NCI-H2081 (cell line): ENCODE measurements at places on chromosomes 2 and 18.
A peak's percentile ranks its signal among the peaks of the same experiment; 100 is the strongest.

DNA sequence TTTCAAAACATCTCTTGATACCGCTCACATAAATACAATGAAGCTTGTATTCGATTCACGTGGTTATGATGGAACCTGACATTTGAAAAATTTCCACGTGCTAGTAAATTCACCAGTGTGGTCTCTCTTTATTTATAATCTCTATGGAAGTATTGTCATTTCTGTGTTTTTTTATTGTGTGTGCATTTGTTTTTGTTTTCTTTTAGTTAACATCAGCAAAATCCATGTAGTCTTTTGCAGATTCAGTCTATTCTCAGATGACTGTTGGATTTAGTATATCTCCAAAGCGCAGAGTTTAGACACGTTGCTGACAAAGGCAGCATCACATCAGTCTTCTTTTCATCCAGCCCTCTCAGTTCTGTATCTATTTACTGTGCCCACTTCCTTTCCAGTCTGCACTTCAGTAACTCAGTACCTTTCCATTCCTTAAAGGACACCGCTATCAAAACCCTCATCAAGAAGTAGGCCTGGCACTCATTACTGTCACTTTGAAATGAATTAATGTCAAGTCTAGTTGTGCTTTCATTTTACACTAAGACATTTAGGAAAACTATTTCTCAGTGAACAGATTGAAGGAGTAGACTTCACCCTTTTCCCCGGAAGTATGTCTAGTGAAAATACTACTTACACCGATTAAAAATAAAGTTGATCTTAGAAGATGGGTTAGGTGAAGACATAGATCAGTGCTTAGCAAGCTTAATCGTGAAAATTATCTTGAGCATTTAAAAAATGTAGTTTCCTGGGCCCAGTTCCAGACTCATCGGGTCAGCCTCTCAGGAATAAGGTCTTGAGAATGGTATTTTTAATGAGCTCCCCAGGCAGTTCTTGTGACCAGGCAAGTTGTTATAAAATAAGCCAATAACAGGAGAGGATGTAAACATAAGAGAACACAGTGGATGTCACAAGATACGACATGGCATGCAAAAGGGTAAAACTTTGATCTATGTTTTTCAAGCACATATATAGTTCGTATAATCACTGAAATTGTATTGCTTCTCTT lies 506.8 kb upstream of the ZEB2 start:
- no peak for DNase-seq

GRCh38 chr18:6650747-6651146 lies 78.8 kb upstream of the ARHGAP28 start:
- DNase-seq: no peak

DNA sequence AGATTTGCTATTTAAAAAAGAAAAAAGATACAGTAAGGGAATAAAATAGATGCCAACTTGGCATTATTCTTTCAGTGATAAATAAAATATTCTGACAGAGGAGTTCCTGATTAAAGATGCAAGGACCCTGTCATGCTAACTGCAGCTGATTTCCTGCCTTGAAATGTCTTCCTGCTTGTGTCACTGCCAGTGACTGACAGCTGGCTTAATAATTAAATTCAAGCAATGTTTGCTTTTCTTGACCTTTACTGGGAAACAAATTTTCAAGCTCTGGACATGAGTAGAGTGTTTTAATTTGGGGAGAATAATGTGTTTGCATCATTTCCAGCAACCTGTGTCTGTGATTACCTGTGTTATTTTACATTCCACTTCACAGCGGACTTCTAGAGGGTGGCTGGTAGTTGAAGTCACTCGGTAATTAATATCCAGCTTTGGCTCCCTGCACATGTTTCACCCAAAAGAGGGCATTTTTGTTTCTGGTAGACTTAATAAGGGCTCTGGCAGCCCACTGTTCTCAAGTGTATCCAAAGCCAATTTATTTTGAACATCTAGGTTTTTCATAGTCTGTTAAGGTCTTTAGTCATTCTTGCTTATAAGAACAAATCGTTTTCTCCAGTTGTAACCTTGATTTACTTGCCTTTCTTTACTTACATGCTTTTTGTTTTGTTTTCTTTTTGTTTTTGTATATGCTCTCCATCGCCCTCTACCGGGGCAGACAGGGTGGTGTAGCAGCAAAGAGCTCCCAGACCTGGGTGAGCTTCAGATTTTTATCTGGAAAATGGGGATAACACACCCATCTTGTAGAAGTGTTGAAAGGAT lies 48.5 kb upstream of the PROKR1 start:
- peak; percentile 8 for DNase-seq

DNA sequence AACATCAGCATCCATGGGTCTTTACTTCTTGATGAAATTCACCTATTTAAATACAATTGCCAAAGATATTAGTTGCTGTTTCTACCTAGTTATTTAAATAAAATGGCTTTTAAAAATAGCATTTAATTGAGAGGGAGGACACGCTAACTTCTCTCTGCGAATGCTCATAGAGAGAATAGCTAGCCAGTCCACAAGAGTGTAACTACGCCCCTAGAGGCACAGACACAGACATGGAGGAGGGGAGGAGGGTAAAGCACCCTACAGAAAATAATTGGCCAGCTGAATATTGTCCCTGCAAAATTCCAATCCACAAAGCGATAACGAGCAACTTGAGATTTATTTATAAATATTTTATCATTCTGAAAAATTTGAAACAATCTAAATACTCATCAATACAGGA lies 97.0 kb upstream of the PAPOLG start:
- DNase-seq: no peak

DNA sequence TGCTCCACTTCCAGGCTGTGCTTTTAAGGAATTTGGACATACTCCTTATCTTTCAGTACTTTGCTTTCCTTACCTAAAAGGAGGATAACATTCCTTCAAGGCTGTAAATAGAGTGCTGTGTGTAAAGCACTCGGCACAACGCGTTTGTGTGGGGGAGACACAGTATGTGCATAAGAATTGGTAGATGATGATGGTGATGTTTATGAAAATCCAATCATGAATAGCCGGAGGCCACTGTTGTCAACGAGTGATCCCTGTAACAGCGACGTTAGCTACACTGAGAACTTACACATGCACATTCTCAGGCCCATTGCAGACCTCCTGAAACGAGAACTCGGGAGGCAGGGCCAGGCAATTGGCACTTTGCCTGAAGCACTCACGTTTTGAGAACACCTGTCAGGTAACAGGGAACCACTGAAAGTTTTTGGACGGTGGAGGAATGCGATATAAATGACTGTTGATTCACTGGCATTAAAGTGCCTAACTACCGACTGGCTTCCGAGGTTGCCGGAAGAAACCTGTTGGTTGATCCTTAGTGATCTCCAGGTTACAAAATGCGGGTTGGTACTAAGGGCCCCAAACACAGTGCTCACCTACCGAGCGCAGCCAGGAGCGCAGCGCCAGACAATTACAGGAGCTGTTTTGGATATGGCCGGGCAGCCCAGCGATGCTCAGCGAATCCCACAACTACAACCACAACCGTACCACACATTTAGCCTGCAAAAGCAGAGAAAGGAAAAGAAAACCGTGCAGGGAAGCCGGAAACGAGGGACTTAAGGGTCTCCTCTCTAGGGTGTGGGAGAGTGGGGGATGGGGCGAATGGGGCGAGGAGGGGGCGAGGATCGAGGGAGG lies 1.0 kb upstream of the MAP4K4 start:
- peak; percentile 23 for DNase-seq

GRCh38 chr2:133333181-133333580 lies 235.1 kb downstream of the NCKAP5 start:
- no peak for DNase-seq

GRCh38 chr2:187991389-187991788 lies 300.3 kb upstream of the GULP1 start:
- no peak for DNase-seq

DNA sequence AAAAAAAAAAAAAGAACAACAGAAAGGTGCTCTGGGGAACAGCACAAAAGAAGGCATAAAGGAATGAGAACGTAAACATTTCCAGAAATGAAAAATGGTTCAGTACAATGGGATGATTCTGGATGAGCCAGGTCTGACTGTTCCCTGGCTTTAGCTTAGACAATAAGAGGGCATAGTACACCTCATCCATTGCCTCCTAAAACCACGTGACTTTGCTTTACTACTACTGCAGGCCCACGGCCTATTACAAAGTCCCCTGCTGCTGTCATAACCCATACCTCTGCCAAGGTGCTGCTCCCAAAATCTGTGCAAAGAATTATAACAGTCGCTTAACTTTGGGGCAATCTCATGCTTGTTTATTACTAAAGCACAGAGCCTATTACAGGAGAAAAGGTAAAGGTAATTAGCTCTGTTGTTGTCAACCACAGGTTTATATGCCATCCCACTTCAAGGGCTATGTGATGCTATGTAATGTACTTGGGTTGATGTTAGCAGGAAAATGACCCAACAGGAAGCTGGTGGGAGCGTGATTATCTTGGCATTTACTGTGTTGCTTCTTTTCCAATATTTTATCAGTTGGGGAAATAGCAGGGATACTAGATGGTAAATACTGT lies 26.8 kb downstream of the STK17B start:
- DNase-seq: no peak

DNA sequence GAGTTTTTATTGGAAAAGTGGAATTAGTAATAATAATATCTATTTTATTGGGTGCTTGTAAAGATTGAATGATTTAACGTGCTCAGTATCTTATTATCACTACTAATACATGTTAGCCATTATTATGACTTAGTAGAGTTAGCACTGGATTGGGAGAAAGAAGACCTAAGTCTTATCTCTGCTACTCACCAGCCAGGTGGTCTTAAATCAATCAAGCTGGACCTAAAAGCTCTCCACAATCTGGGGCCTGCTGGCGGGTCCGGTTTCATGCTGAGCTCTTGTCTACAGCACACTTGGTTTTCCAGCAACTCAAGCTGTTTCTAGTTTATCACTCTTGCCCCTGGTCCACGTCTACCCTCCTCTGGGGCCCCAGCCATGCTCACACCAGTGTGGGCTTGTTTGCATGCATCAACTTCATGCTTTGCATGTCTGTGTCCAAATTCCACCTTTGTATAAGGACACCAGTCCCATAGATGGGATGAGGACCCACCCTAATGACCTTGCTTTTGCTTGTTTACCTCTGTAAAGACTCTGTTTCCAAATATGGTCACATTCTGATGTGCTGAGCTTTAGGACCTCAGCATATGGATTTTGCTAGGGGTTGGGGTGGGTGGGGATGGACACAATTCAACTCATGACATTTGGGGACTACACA lies 363.1 kb downstream of the LPIN1 start:
- no peak for DNase-seq

DNA sequence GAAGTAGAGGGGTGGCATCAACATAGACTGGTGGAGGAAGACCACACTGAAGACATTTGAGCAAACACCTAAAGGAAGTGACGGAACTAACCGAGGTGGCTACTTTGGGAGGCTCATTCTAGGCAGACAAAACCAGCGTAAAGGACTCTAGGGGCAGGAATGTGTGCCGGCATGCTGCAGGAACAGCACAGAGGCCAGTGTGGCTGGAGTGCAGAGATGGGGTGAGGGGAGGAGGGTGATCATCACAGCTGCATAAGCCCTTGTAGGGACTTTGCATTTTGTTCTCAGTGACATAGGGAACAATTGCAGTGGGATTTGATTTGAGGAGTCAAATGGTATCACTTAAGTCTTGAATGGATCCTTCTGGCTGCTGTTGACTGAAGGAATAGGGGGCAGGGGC lies 253.5 kb downstream of the NCKAP5 start:
- DNase-seq: no peak

- peak; percentile 13 for DNase-seq
These were observed 77.5 kb upstream of the GLI2 start for GRCh38 chr2:120658042-120658769.

- no peak for DNase-seq
These were observed 144.2 kb downstream of the WDR7 start for GRCh38 chr18:56795381-56795780.

DNA sequence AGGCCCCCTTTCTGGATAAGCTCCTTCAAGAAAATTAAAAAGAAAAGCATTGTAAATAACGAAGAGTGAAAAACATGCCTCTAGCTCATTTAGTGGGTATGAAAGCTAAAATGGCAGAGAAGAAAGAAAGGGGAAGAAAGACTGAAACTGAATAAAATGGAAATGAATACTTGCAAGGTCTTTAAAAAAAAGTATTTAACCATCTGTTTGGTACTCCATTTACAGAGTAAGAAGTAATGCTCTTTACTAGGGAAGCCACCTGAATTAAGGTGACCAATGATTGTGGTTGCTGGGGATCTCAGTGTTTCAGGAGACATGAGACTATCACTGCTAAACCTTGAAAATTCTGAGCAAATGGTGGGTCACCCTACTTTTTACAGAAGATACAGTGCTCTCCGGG lies 17.7 kb upstream of the ARL5A start:
- no peak for DNase-seq

GRCh38 chr2:195842932-195843331 lies 185.9 kb downstream of the SLC39A10 start:
- DNase-seq: no peak

DNA sequence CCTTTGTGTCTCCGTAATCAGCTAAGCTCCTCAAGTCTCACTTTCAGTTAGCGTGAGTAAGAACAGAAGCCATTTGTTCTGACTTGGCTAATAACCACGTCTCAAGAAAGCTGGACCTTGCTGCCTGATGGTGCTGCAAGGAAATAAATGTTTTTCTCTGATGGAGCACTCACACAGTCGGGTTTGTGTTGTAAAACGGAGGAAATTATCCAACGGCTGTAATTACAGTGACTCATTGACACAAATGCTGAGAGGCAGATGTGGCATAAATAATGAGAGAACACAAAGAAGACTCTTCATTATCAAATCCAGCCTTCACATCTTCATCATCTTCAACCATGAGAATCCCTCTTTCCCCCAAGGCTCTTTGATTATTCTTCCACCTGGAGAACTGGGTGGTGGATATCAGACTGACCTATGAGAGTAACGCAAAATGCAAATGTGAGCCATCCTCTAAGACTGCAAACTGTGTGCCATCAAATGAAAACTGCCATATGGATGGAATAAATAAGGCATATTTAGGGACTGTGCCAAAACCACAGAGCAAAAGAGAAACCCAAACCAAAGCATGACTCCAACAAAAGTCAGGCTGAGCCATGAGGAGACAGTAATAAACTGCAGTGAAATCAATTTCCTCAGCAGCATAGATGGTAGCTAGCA lies 252.6 kb downstream of the RND3 start:
- peak; percentile 64 for DNase-seq

DNA sequence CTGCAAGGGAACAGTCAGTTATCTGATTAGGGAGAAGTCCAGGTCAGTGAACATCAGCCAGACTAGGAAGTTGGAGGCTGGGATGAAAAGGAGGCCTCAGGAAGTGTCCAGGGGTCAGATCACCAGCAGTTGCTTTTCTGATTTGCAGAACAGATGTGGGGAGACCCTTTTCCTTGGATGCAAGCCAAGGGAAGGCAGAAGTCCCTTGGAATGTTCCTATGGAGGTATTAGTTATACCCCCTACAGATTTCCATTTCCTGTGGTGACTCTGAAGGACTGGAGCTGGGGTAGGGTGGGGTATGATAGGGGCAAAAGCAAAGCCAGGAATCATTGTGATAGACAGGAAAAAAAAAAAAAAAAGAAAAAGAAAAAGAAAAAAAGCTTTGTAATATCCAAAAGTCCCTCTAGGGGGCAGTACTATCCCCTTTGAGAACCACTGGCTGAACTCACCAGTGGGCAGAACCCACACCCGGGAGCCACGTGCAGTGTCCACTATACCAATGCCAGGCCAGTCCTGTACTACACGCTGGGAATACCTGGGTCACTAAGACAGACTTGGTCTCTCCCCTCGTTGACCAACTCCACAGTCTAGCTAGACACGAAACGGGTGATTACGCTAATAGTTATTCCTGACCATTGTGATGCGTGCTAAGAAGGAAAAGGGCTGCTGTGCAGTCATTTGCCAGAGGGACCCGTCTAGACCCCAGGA lies 7.4 kb downstream of the DYSF start:
- no peak for DNase-seq
